ENCODE measurements at places on chromosomes 12 and 14.

DNA sequence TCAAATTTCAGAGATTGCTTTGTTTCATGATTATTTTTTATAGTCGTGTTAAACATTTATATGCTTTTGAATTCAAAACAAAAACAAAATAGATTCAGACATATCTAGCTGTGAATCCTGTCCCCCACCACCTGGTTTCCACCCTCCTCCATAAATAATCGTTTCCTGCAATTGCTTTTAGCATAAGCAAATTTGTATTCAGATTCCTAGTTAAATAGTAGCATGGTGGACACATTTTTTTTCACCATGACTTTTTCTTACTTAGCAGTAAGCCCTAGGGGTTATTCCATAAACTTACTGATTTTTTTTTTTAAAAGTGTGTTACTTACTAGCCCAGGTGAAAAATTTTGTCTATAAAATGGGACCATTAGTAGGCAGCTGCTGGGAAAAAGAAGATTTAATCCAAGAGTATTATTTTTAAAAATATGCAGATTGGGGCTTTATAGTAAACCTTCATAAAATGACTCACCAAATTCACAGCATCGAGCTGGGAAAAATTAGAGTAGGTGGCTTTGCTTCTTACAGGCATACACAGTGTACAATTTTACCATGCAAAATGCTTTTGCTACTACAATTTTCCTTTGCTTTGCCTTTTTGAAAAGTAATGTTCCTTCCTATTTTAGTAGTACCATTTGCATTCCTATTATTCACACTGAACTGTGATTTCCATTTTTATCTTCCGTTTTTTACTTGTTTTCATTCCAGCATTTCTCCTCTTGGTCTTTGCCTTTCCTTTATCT is 117.8 kb downstream of the BTG1 start:
- no peak for DNase-seq

DNA sequence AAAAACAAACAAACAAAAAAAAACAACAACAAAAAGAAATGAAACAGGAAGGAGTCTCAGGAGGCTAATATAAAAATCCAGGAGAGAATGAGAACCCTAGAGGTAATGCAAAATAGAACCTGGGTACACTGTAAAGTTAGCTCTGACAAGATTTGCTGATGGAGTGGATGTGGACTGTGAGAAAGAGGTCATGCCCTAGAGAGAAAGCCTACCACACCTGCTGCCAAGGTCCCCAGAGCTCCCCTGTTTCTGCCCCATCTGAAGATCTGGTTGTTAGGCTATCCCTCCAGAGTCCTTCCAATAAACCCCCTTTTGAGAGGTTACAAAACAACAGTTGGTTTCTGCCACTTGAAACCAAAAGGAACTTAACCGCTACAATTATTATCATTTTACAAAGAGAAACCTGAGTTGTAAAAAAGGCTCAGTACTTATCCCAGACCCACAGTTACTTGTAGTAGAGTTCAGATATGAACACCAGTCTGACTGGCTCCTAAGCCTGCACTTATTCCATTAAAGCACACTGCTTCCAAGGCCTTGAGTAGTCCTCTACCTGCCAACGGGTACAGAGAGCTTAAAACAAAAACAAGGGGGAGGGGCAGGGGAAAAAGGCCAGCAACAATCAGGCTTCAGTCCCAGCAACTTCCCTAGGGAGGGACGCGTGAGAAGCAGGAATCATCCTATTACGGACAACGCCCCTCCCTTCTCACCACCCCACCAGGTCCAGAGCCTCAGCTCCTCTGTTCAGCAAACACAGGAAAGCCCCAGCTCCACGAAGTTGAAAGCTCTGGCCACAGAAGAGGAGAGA is 27.7 kb downstream of the PPP1R13B start:
- DNase-seq = no peak

DNA sequence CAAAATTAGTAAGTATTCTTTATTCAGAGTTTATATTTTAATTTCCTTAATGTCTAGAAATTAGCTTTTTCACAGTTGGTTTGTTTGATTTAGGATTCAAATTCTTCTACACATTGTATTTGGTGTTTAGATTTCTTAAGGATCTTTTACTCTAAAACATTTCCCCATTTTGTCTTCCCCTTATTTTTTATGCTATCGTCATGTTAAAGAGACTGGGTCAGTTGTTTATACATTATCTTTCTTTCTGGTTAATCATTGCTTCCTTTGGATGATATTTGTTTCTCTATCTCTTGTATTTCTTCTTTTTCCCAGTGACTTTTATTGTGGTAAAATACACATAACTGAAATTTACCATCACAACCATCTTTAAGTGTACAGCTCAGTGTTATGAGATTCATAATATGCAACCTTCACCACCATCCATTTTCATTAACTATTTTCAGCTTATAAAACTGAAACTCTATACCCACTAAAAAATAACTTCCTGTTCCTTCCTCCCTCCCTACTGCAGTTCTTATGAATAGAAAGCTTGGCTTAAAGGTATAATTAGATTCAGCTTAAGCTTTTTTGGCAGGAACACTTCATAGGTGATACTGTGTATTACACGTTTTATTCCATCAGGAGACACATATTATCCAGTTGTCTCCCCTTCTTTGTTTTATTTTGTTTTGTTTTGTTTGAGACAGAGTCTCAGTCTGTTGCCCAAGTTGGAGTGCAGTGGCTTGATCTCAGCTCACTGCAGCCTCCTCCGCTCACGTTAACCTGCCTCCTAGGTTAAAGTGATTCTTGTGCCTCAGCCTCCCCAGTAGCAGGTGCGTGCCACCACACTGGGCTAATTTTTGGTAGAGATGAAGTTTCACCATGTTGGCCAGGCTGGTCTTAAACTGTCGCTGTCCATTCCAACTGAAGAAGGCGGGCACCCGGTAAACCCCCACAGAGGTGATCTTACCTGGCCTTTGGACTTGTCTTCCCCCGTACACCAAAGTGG is 45.0 kb downstream of the NOPCHAP1 start:
- no peak for DNase-seq

- DNase-seq = no peak
These were observed 71.9 kb downstream of the ATP2B1 start for GRCh38 chr12:89636776-89637160.

DNA sequence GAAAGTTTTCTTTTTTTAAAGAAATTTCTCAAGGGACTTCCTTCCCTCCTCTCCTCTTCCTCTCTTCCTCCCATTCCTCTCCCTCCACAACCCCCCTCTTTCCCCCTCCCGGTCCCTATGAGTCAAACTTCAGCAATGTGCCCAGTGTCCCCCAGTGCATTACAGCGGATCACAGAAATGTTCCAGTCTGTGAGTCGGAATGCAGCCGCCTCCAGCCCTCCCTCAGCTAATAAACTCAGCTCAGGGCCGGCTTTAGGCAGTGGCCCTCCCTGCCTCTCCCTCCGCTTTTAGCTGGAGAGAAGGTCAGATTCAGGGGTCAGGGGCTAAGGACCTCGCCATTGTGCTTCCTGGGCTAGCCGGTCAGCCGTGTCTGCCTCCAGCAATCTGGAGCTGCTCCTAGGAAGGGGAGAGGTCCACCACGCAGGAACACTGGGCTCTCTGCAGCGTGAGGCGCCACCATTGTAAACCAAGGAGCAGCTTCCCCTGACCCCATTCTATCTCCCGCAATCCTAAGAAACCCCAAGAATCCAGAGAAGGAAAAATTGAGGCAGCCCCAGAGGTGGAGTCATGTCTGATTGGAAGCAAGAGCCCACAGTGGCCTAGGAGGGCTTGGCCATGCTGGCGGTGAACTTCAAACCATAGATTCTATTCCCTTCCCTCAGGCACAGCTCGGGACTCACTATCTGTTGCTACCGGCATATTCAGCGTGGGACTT is 1.1 kb upstream of the HDAC7 start:
- DNase-seq = no peak

DNA sequence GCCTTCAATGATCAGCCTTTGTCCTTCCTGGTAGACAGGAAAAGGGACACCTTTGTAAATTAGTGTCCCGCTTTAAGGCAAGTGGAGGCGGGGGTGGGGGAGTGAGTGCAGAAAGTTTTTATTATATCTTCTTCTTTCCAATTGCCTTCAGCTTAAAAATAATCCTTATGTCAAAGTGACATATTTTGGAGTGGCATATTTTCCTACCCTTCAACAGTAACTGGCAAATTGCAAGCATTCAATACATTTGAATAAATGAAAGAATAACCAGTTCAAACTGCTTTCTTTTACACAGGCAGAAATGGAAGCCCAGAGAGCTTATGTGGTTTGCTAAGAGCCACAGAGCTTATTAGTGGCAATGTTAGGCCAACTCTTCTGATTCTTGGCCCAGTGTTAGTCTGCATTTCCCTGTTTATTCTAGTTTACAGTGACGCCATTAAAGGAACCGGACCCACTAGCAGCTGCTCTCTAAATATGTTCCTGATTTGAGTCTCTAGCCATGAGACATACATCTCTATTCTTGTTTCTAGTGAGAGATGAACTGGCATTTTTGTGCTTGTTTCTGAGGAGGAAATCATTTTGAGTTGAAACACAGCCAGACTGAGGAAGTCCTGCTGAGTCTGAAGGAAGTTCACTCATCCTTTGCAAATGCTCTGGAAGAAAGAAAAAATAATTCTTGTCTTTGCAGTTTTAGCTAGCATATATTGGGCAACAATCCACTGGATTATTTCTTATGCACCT is 468.7 kb downstream of the NOVA1 start:
- no peak for DNase-seq

- DNase-seq = no peak
These were observed 166.4 kb downstream of the STXBP6 start for GRCh38 chr14:24883576-24883975.

GRCh38 chr14:100981809-100982208 is 78.3 kb upstream of the RTL1 start:
- DNase-seq = no peak

DNA sequence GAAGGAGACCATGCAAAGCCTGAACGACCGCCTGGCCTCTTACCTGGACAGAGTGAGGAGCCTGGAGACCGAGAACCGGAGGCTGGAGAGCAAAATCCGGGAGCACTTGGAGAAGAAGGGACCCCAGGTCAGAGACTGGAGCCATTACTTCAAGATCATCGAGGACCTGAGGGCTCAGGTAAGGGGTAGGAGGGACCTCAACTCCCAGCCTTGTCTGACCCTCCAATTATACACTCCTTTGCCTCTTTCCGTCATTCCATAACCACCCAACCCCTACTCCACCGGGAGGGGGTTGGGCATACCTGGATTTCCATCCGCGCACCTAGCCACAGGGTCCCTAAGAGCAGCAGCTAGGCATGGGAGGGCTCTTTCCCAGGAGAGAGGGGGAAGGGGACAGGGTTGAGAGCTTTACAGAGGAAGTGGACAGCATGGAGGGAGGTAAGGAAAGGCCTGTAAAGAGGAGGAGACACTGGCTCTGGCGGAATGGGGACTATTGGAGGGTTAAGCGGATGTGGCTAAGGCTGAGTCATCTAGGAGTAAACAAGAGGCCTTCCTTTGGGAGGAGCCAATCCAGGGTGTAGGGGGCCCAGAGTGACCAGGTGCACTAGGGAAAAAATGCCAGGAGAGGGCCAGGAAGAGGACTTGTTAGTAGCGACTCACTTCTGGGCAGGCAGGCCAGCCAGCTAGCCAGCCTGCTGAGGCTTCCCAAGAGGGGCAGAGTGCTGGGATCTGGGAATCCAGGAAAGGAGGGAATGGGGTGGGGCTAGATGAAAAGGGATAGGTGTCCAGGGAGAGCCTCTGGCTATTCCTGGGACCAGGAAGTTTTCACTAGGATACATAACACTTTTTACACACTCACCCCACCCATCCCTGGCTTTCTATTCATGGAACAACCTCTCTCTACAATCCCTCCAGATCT is 754 bp downstream of the KRT18 start:
- DNase-seq = no peak

DNA sequence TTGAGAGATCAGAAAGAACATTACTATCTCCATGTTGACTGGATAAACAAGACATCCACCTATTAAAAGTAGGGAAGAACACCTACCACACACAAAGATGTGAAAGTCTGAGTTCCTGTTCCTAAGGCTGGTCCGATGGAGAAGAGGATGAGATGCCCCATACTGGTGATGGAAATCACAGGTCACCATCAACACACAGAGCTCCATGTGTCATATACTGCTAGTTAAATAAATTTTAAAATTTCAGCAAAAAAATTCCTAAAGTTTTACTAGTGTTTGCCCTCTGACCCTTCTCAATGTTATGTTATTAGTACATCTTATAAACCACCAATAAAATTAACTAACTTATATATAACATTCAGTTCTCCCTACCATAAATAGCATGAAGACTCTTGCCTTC is 59.1 kb downstream of the KCNA5 start:
- DNase-seq = no peak

GRCh38 chr12:64082116-64082515 is 140.0 kb downstream of the KICS2 start:
- no peak for DNase-seq

GRCh38 chr12:129258781-129259318 is 405.6 kb downstream of the GLT1D1 start:
- no peak for DNase-seq

- no peak for DNase-seq
These were observed 240.8 kb upstream of the TMPO start for GRCh38 chr12:98274430-98275130.

DNA sequence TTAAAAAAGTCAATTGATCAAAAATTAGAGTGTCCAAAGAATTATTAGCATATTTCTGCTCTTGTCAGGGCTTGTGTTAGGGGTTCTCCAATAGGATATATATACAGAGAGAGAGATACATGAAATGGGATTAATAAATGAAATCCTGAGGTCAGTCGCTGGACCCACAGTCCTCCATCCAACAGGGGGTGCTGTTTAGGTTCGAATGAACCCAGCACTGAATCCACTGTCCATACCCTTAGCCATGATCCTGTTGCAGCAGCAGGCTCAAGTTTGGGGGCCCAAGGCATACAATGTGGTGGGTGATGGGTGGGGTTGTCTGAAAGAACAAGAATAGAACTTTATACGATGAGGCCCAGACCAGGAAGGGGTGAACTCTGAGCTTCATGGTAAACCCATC is 780 bp upstream of the MYO1H start:
- no peak for DNase-seq

GRCh38 chr14:104731320-104732294 is 7.6 kb downstream of the ADSS1 start:
- DNase-seq = no peak

DNA sequence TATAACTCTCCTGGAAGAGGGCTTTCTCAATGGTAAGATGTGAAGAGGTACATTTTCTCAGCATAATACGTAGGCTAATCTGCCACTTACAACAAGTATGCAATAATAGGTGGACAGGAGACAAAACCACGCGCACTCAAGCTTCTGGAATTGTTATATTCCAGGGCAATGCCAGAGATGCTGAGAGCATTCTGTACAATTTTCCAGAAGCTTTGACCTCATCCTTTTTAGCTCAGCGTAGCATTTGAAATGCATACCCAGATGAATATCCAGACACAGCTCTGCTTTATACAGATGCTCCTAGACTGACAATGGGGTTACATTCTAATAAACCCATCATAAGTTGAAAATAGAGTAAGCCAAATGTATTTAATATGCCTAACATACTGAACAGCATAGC is 1492.4 kb upstream of the FLRT2 start:
- DNase-seq = no peak

Measured in T-helper 9 cell (primary cell).